ENCODE measurements at places on chromosomes 3 and 15. TPM values are rescaled to one million over a fixed set of nuclear protein-coding genes. Genes with fewer than 3 reads are reported as not detected.

The LEKR1 gene
- total RNA-seq = 0.76 TPM

The KBTBD13 gene
- 0.18 TPM for total RNA-seq

The PP2D1 gene
- not detected for total RNA-seq

The WDR49 gene
- 6.0 TPM for total RNA-seq

The CCR9 gene
- 0.12 TPM for total RNA-seq

The NCKIPSD gene
- 16.0 TPM for total RNA-seq

The USP50 gene
- total RNA-seq = not detected

The SEMA3F gene
- total RNA-seq = 26.0 TPM

DNA sequence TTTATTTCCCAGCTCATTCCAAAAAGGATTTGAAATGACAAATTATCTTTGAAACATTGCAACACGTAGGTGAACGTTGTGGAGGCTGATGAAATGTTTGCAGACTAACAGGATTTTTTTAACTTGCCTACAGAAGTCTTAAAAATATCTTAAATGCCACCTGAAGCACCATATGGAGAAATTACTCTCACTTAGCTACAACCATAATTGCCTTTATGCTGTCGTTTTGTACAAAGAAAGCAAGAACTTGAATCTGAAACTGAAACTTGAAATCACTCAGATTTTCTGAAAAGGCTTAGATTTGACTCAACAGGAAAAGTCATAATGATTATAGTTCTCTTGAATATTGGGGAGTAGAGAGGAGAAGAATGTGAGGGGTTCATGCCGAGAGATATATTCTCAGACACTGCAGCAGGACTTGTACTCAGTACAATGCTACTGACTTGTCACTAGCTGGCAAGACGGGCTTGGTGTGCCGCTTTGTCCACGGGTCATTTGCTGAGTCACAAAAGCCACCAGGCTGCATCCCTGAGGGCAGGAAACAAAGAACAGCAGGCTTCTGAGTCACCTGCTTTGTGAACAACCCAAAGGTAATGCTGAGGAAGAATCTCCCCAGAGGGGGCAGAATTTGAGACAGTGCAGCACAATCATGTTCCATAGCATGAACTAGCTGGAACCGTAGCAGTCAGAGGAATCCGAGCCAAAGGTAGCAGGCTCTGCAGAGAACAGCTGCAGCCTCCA lies 7.1 kb upstream of the FMN1 start:
- H3K27ac ChIP-seq = peak overlapping the region; percentile 62
- no peak for DNase-seq
- H3K4me1 ChIP-seq = peaks cover 12% of the 10 kb centered on the region
- H3K36me3 ChIP-seq = no peaks in the 10 kb centered on the region
- H3K27me3 ChIP-seq = no peaks in the 10 kb centered on the region

DNA sequence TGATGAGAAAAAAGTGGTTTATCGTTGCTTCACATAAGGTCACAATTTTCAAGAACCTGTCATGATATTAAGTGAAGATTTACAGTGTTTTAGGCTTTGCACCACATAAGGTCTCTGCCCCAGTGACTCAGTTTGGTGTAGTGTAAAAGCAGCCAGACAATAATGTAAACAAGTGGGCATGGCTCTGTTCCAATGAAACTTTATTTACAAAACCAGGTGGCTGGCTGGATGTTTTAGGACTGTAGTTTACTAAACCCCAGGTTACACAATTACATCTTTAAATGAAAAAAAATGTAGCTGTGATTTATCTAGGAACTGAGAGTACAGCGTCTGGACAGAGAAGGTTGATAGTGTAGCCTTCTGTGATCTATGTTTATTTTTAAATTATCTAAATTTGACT lies 9.7 kb upstream of the FBXL22 start:
- no peak overlapping the region for H3K4me3 ChIP-seq
- H3K27ac ChIP-seq = no peak overlapping the region
- no peaks in the 10 kb centered on the region for H3K4me1 ChIP-seq
- DNase-seq = no peak
- no peaks in the 10 kb centered on the region for H3K27me3 ChIP-seq

- H3K36me3 ChIP-seq = no peaks in the 10 kb centered on the region
- no peak for DNase-seq
- no peak overlapping the region for H3K4me3 ChIP-seq
- no peaks in the 10 kb centered on the region for H3K27me3 ChIP-seq
- no peaks in the 10 kb centered on the region for H3K4me1 ChIP-seq
- H3K27ac ChIP-seq = no peak overlapping the region
Observed at GRCh38 chr3:148079370-148079769, 618.3 kb upstream of the AGTR1 start.

GRCh38 chr3:171776839-171777583 lies 33.3 kb downstream of the PLD1 start:
- no peaks in the 10 kb centered on the region for H3K27me3 ChIP-seq
- H3K4me1 ChIP-seq = peaks cover 33% of the 10 kb centered on the region
- no peaks in the 10 kb centered on the region for H3K36me3 ChIP-seq
- H3K27ac ChIP-seq = peak overlapping the region; percentile 81

GRCh38 chr15:50940506-50940905 lies 32.0 kb downstream of the AP4E1 start:
- H3K27ac ChIP-seq = no peak overlapping the region
- H3K4me3 ChIP-seq = no peak overlapping the region
- DNase-seq = no peak
- no peaks in the 10 kb centered on the region for H3K27me3 ChIP-seq
- peaks cover 36% of the 10 kb centered on the region for H3K36me3 ChIP-seq

GRCh38 chr3:34374521-34374920 lies 576.1 kb downstream of the PDCD6IP start:
- no peak overlapping the region for H3K4me3 ChIP-seq
- no peaks in the 10 kb centered on the region for H3K27me3 ChIP-seq
- H3K4me1 ChIP-seq = no peaks in the 10 kb centered on the region
- no peak for DNase-seq
- H3K36me3 ChIP-seq = no peaks in the 10 kb centered on the region

DNA sequence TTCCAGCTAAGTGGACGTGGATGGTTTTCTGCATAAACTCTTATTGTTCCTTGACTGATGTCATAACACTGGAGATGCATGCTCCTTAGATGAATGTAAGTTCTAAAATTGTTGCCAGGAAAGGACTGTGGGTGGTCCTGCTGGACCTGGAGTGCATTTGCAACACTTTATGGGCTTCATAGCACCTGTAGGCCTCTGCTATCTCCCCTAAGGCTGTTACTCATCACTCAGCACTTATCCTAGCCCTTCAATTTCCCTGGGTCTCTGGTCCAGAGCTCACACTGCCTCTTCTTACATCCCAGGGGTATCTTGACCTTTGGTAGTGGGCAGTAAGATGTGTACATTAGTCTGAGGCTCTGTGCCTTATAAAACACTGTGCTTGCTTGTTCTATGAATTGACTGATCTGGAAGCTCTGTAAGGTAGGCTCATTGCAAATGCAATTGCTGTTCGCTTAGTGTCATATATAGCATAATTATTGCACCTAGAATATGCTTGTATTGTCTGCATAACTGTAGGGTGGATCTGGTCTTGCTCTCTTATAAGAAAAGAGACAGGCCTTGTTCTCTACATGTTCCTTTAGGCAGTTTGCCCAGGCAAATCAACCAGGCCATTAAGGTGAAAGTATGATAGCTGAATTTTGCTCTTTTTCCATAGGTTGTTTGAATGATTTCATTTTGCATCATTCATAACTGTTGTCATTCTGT lies 35.8 kb downstream of the SLCO3A1 start:
- no peak for DNase-seq
- no peak overlapping the region for H3K4me3 ChIP-seq
- H3K27me3 ChIP-seq = no peaks in the 10 kb centered on the region
- H3K4me1 ChIP-seq = peaks cover 4% of the 10 kb centered on the region

DNA sequence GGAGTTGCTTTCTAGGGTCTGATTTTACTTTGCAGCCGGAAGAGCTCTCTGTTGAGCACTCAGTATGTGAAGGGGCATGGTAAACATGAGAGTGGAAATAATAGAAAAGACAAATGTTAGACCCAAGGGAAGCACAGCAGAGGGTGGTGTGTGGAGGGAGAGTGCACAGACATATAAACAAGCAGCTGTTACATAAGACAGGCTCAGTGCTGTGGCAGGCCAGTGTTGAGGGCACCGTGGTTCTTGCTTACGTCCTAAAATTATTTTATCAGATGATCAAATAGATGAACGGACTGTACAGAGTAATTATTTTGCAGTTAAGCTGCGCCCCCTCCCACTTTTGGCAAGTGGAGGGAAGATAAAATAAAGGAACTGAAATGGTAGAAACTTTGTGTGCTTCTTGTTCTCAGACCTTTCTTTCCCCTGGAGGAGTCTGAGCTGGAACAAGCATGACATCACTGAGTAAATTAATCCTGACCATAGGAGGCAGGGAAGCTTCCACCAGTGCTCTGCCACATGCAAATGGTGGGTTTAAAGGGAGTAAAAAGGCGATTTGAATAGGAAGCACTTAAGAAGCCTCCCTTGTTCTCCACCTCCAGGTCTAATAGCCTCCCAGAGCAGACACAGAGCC lies 205.6 kb downstream of the IL20RB start:
- DNase-seq = no peak
- H3K27me3 ChIP-seq = no peaks in the 10 kb centered on the region
- H3K4me3 ChIP-seq = no peak overlapping the region
- H3K27ac ChIP-seq = no peak overlapping the region

GRCh38 chr3:170485294-170485693 lies 66.6 kb downstream of the CLDN11 start:
- H3K36me3 ChIP-seq = no peaks in the 10 kb centered on the region
- DNase-seq = no peak
- H3K4me3 ChIP-seq = no peak overlapping the region

- no peaks in the 10 kb centered on the region for H3K27me3 ChIP-seq
- H3K4me1 ChIP-seq = peaks cover 3% of the 10 kb centered on the region
- no peak overlapping the region for H3K27ac ChIP-seq
- peak; percentile 47 for DNase-seq
Observed at GRCh38 chr15:66131200-66131599, 122.3 kb downstream of the MEGF11 start.

DNA sequence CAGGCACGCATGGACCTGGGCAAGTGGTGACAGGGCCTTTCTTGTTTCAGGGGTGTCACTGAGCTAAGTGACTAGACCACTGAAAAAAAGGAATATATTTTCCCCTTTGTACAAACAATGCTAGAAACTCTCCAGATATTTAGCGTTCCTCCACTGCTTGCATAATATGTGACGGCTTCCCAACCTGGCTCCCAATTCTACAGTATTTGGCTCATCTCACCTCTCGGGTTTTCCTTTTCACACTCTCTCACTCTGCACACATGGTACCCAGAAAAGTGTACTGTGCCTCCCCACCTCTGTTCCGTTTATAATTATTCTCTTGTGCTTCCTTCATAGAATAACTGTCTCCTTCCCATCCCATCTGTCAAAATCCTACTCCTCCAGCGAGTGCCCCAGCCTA lies 140.5 kb upstream of the KLHL25 start:
- H3K36me3 ChIP-seq = no peaks in the 10 kb centered on the region
- DNase-seq = no peak
- no peak overlapping the region for H3K4me3 ChIP-seq
- no peaks in the 10 kb centered on the region for H3K27me3 ChIP-seq
- H3K4me1 ChIP-seq = no peaks in the 10 kb centered on the region
- H3K27ac ChIP-seq = no peak overlapping the region

DNA sequence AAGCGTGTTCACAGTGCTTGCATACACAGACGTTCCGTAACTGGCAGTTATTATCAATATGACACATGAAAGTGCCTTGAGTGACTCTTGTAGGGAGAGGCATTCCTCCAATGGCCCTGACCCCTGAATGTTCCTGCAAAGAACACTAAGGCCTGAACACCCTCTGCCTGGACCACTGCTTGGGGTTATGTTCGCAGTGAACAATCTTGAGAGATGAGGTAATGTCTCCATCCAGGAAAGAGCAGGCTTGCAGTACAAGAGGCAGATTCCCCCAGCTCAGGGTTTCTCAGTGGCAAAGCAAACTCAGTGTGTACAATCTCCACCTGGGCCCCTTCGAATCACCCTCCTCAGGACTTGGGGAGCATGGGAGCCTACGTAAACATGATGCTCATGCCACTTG lies 324.6 kb downstream of the MAGI1 start:
- no peak overlapping the region for H3K4me3 ChIP-seq
- no peak overlapping the region for H3K27ac ChIP-seq
- H3K27me3 ChIP-seq = no peaks in the 10 kb centered on the region
- DNase-seq = no peak
- H3K4me1 ChIP-seq = peaks cover 5% of the 10 kb centered on the region
- H3K36me3 ChIP-seq = no peaks in the 10 kb centered on the region

- no peak overlapping the region for H3K4me3 ChIP-seq
- H3K36me3 ChIP-seq = no peaks in the 10 kb centered on the region
- H3K27me3 ChIP-seq = no peaks in the 10 kb centered on the region
- DNase-seq = peak; percentile 49
Observed at GRCh38 chr15:101115786-101116680, 135.8 kb downstream of the CHSY1 start.

DNA sequence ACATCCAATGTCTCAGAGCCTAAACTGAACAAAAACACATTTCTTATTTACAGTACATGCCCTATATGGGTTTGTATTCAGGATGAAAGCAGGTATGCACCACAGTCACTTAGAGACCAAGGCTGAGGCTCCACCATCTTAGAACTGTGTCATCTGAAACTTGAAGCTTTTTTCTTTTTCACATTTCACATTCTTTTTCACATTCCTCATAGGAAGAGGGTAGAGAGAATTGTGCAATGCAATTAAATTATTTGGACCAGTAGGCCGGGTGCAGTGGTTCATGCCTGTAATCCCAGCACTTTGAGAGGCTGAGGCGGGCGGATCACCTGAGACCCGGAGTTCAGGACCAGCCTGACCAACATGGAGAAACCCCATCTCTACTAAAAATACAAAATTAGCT lies 591.0 kb downstream of the MECOM start:
- no peak overlapping the region for H3K27ac ChIP-seq
- no peaks in the 10 kb centered on the region for H3K36me3 ChIP-seq
- no peaks in the 10 kb centered on the region for H3K27me3 ChIP-seq
- no peak overlapping the region for H3K4me3 ChIP-seq
- H3K4me1 ChIP-seq = no peaks in the 10 kb centered on the region
- DNase-seq = no peak

DNA sequence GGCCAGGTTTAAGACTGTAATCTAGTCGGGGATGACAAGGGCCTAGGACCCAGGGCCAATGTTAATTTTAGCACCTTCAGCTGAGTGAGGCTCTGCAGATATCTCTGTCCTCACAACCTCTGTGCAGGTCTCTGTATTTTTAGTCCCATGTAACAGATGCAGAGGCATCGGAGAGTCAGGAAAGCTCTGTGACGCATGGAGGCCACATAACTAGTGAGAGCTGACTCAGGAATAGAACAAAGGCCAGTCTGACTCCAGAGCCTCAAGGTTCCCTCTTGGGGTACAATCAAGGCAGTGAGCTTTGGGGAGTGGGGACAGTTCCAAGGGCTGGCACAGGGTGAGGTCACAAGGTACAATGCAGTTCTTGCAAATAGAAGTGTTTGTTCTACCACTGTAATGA lies 31.0 kb downstream of the FSTL1 start:
- H3K4me3 ChIP-seq = no peak overlapping the region
- peaks cover 2% of the 10 kb centered on the region for H3K4me1 ChIP-seq
- DNase-seq = no peak
- H3K36me3 ChIP-seq = no peaks in the 10 kb centered on the region
- H3K27ac ChIP-seq = no peak overlapping the region
- H3K27me3 ChIP-seq = no peaks in the 10 kb centered on the region
